NCI-H1092 (cell line): ENCODE measurements at places on chromosomes 5 and 9.

DNA sequence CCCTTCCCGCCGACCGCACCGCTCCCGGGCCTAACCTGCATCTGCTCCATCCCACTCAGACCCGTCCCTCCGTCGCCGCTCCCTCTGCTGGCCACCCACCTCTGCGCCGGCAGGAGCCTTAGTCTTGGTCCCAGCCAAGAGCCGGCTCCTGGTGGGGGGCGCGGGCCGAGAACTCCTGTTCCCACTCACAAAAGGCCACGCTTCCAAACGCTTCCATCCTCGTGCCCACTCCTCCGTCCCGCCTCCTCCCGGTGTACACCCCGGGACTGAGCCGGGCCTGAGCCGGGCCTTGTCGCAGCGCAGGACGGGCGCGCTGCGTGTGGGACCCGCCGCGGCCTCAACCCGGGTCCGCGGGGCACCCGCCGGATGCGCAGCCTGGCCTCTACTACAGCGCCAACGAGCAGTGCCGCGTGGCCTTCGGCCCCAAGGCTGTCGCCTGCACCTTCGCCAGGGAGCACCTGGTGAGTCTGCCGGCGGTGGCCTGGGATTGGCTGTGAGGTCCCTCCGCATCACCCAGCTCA is 7.5 kb downstream of the ADAMTS13 start:
- no peak for DNase-seq

DNA sequence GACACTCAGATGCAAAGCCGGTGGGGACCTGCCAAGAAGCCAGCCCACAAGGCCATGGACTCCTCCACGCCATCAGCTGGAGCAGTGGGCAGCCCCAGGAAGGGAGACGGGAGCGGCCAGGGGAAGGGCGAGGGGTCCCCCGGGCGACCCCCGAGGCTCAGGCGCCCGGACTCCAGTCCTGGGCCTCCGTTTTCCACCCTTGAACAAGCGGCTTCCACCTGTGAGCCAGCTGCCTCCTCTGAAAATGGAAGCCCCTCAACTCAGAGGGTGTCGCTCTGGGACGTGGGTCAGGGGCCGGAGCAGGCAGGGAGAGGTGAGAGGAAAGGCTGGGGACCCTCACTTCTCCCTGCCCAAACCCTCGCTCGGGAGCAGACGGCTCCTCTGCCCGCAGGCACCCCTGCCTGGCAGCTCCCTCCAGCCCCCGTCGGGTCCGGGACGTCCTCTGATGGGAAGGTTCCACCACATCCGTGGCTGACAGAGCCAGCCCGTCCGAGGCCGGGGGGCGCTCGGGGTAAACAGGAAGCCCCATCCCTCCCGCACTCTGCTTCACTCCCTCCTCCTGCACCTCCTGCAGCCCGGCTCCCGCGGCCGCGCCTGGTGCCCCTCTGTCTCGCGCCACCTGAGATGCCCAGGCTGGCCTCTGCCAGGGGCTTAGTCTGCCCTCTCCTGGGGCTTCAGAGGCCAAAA is 3.7 kb upstream of the EGFL7 start:
- no peak for DNase-seq

DNA sequence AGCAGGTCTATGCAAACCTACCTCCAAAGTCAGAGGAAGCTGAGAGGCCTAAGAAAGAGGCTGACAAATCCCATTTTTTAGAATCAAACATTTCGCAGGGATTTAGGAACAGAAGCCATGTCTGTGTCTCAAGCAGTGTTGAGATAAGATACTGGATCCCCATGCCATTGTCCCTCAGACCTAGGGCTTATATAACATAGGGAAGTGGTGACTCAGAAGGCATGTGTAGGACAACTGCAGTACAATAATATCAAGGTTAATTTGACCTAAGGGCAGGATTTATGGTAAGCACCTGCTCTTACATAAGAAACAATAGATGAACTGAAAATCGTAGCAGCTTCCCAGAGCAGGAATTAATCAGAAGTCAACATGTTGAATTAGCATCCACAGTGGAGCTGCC is 459.4 kb downstream of the ANXA1 start:
- DNase-seq, result no peak

- no peak for DNase-seq
Observed at GRCh38 chr5:128674837-128675446, 136.9 kb upstream of the FBN2 start.

DNA sequence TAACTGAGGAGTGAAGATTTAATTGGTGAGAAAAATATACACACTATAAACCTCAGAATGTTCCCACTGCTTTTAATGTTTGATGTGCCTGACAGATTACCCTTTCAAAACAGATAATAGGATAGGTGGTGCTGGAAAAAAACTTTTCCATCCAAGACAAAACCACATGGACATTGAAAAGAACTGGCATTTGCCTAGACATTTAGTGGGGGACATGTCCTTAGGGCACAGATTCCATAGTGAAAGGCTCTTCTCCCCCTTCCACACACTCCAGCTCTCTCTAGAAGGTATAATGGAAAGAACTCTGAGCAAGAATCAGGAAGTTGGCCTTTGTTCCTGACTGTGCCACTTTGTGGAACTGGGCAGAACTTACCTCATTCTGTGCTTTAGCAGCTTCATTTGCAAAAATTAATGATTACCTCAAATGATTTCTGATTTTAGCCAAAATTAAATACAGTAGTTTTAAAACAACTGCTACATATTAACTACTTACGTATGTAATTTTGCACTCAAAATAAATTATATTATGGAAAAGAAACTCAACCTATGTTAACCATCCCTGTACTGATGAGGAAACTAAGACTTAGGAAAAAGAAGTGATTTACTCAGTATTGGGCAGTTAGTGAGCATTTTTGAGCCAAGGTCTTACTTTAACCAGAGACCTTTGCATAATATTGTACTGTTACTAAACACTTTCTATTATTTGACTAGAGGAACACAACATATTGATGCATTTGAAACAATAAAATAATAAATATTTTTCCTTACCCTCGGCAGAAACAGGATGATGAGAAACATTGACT is 43.3 kb downstream of the TMC1 start:
- DNase-seq, result no peak
